ENCODE measurements at places on chromosomes 7 and 10.

DNA sequence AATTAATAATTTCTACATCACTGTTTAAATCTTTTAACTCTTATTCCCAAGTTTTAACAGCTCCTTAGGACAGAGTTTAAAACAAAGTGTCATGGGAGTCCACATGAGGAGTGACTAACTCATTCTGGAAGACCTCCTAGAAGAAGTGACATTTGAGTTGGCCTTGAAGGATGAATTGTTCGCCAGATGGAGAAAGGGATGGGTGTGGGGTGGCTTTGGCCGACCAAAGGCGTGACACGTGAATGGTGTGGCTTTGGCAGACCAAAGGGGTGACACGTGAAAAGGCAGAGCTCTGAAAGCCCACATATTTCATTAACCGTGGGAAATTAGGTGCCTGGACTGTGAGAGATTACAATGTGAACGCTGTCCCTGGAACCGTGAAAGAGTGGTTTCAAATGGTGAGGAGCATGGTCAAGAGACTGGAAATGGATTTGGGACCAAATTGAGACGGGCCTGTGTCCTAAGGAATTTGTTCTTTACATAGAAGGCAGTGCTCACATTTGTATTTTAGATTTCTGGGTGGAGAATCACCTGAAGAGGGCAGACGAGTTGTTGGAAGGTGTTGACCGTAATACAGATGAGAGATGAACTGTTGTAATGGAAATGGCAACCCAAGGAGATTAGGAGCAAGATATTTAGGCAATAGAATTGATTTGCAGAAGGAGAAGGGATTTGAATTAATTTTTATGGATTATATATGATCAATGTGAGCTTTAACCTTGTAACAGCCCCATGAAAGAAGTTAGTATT, 228.1 kb downstream of the BICC1 start:
- peak; percentile 46 for DNase-seq

- DNase-seq: no peak
Measured at GRCh38 chr10:5538892-5539651, 14.3 kb downstream of the CALML3 start.

DNA sequence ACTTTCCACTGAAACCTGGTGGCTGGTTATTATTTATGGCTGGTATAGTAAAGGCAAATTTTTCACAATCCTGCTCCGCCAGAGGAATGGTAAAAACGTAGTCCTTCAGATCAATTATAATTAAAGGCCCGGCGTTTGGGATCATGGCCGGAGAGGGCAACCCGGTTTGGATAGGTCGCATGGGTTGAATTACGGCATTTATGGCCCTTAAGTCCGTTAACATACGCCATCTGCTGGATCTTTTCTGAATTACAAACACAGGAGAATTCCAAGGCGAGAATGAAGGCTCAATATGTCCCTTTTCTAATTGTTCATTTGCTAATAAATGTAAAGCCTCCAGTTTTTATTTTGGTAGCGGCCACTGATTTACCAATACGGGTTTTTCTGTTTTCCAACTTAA, 11.3 kb upstream of the TAS2R3 start:
- DNase-seq: no peak

- peak; percentile 91 for DNase-seq
Measured at GRCh38 chr7:20798081-20798693, 11.5 kb upstream of the SP8 start.

DNA sequence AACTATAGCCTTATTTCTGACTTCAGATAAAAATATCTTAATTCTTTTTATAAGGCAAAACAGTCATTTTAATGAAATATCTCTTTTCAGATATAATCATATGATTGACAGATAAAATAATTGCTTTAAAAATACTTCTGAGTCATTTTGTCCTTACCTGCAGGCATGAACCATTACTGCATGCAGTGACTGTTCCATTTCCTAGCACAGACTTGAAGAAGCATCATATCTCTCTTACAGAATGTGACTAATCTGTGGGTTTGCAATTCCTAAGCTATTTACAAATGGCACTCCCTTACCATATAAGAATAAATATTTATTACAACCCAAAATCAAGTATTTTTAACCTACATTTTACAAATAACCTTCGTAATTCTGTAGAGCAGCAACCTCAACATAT, 120.7 kb downstream of the SRPK2 start:
- DNase-seq: peak; percentile 60

- DNase-seq: no peak
Measured at GRCh38 chr10:14391342-14391741, 60.6 kb upstream of the FRMD4A start.

DNA sequence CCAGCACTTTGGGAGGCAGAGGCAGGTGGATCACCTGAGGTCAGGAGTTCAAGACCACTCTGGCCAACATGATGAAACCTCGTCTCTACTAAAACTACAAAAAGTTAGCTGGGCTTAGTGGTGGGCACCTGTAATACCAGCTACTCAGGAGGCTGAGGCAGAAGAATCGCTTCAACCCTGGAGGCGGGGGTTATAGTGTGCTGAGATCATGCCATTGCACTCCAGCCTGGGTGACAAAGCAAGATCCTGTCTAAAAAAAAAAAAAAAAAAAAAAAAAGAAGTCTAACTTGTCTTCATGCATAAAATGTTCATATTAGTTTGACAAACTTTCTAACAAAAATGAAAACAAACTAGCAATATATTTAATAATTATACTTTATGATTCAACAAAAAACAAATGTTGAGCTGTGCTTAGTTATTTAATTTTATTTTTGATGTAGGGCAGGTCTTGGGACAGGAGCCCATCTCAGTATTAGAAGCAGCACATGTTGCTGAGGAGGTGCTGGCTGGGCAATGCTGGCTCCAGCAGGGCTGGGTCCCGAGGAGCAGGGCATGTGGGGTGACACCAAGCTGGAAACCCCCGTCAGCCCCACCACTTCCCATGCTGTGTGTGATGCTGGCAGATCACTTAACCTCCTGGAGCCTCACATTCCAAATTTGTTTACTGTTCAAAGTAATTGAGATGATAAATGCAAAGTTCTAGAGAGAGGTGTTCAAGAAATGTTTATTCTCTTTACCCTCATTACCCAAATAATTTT, 335.3 kb upstream of the KLF6 start:
- DNase-seq: no peak

DNA sequence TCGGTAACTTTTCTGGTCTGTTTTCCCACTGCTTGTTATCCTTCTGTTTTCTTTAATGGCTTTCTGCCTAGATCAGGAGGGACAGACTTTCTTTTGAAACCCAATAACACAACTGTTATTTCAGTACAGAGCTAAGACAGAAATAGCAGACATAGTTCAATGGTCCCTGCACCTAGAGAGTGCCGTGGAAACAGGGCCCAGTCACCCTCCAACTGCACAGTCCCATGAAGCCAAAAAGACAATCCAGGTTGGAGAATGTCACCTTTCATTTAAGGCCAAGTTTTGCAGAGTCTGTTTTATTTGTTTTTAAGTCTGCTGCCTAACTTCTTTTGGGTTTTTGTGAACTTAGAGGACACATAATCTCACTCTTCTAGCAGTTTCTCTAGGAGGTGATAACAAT, 2.5 kb downstream of the AIMP2 start:
- DNase-seq: no peak

DNA sequence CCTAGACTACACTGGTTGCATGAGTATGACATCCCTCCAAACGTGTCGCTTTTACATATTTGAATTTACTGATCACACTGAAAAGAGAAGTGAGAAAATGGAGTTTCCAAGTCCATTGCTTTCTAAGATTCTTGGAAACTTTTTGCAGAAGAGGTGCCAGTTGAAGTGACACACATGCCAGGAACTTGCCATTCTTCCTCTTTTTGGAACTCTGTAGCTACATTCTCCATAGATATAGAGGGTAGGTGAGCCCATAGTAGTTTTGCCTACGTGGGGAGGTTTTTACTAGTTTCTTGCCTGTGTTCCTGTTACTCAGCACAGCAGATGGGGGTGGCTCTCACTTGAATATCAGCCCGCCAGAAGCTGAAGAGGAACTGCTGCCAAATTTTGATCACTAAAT, 286.6 kb upstream of the NRP1 start:
- DNase-seq: no peak

- no peak for DNase-seq
Measured at GRCh38 chr7:41508755-41509154, 194.1 kb downstream of the INHBA start.

DNA sequence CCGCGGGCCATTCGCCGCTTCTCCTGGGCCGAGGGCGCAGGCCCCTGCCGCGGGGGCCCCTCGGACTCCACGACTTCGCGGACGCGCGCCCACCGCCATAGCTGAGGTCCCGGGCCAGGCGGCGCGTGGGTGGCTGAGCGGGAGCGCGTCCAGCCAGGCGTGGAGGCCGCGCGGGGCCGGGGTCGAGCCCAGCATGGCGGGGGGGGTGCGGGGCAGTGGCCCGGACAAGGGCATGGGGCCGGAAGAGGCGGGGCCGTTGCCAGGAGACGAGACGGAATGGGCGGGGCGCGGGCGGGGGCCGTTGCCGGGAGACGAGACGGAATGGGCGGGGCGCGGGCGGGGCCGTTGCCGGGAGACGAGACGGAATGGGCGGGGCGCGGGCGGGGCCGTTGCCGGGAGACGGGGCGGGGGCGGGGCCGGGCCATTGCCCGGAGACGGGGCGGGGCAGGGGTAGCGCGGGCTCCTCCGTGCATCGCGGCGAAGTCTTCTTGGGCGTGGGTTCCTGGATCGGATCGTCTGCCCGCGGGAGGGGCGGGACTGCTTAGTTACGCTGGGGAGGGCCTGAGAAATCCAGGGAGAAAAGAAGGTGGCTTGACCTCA, 14.8 kb downstream of the ADAM8 start:
- peak; percentile 92 for DNase-seq

- DNase-seq: peak; percentile 65
Measured at GRCh38 chr10:3749600-3749999, 35.4 kb downstream of the KLF6 start.

GRCh38 chr7:37768611-37769010, 79.8 kb upstream of the NME8 start:
- no peak for DNase-seq

DNA sequence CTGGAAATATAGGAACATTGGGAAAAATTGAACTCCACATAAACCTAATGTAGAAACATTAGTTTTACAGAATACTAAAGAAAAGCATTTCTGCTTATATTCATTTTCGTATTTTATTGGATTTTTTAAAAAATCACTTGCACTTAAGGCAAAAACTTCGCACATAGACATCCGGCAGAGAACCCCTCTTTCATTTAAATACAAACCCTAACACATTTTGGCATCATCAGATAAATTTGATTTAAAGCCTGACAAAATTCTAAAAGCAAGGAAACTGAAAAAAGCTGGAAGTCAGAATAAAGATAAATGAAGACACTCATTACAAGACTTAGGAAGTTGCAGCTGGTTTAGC, 396 bp upstream of the EXOC4 start:
- no peak for DNase-seq

DNA sequence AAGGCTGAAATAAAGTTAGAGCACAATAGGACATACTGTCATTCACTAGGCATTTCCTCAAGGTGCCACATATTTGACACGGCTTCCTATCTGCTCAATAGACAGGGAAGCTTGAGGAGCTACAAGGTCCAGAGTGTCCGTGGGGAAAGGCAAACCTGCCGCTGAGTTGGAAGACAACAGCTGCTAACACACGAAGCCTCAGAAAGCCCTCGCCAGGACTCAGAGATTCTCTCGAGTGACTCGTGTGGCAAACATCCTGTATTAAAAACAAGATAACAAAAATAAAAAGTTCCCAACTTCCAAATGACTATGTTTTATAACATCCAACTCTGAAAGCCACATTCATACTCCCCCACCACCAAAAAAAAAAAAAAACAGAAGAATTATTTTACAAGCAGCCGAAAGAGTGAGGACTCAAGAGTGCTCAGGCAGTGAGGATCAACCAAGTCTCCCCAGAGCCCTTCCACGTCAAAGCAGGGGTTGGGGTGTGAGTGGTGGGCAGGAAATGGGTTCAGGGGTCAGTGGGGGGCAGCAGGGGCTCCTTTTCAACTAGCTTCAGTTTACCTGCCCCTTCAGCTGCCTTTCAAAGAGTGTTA, 67.6 kb downstream of the STK17A start:
- DNase-seq: peak; percentile 45

DNA sequence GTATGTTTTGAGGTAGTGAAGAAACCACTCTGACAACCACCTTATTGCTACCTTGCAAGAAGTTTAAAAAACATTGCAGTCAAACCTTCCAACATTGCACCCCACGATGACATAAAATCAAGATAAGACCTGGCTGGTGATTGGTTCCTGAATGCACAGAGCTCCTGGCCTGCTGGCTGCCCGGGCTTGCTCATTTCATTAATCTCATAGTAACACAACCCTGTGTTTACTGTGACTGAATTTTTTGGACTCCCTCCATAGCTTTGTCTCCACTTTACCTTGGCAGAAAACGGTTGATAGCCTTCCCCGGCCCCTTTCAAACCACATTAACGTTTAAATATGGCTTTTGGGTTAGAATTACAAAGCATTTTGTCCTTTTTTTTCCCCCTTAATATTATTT, 27.5 kb downstream of the VWA2 start:
- no peak for DNase-seq

DNA sequence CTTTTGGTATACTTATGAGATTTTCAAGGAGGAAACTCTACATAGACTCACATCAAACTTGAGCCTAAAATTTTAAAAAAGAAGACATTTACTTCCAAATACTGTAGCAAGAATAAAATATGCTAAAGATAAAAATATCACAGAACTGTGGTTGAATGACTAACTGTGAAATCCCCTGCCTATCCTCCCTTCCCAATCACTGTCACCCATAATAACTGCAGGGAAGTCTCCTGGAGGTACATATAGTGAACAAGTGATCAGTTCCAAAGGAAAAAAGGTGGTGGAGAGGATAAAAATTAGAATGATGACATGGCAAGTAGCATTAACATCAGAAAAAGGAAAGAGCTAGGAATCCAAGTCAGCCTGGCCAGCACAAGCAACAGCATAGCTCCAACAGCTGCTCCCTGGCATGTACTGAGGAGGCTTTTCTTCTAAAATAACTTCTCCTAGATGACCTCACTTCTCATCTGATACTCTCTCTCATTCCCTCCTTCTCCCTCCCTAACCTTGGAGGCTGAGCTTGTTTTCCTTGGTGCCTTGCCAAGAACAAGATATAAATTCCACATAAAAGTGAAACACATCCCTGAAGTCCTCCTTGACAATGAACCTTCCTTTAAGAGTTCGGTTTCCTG, 124.0 kb downstream of the IQUB start:
- DNase-seq: no peak

GRCh38 chr10:104449391-104449790, 95.8 kb downstream of the CFAP58 start:
- peak; percentile 52 for DNase-seq

DNA sequence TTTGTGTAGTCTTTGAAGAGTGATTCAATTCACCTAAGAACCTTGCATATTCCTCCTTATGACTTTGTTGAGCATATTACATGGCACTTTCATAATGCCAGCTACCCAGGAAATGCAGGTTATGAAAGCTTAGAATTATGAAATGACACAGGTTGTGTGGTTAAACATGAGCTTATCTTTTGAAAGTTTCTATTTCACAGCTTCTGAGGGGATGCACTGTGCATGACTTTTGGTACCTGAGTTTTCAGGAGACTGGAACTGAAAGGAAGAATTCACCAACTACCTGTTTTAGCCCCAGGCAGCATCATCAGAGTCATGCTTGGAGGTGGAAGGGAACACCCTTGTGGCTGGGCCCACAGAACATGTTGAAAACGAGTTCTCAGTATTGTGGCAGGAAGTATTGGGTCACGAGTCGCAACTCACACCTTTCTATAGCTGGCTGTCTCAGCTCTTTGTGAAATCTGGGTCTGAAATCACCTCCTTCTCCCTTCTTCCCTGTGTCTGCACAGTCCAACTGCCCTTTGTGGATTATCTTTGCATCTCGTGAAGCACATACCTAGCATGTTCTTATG, 228.2 kb downstream of the PTEN start:
- DNase-seq: no peak

GRCh38 chr10:3478153-3478552, 305.6 kb upstream of the PITRM1 start:
- no peak for DNase-seq
